ENCODE measurements at places on chromosomes 5 and 9.
A peak's percentile ranks its signal among the peaks of the same experiment; 100 is the strongest.

GRCh38 chr5:59709346-59709821 is 184.1 kb downstream of the PDE4D start:
- DNase-seq = no peak

DNA sequence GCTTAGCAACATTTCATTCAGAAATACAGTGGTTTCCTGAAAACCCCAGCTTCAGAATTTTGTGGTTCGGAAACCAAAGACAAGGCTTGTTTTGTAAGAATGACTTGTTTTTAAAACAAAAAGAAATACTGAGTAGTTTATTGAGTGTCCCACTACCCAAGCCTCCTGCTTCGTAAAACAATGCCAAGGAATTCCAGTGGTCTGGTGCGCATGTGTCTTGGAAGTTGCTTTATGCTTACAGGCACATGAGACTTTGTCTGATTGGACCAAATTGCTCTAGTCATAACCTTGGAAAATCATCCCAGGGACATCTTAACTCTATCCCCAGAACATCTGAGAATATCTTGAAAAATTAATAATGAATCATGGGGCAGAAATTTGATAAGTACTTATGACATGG is 77.1 kb upstream of the FST start:
- DNase-seq = no peak

- no peak for DNase-seq
Observed at GRCh38 chr5:14735944-14736343, 71.4 kb downstream of the OTULIN start.

DNA sequence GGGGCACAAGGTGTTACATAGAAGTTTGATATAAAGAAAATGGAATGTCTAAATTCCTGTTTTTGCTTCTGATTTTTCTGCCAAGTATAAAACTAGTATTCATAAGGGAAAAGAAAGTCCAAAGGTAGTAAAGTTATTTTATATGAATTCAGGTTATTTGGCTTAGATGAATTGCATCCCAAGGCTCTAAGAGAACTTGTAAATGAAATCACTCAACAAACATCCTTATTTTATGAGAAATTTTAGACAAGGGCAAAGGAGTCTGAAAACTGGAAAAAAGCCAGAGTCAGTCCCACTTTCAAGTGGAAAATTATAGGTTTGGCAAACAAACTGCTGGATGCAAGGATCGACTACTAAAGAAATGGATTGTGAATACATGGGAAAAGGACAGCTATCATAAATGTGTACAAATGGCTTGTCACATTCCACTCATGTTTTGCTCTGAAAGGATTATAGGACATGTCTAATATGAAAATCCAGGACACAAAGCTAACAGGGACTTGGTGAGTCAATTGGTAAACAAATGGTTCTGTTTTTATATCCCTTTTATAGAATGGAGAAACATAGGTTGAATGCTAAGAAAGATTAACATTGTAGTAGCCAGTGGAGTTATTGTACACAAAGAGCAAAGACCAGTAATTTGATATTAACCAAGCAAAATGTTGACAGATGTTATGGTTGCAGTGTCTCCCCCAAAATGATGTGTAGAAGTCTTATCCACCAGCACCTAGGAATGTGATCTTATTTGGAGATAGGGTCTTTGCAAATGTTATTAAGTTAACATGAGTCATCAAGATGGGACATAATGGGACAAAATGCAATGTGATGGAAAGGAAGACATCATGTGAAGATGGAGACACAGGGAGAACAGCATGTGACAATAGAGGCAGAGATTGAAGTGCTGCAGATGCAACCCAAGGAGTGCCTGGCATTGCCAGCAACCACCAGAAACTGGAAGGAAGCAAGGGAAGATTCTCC is 495.7 kb downstream of the TLE1 start:
- no peak for DNase-seq

- DNase-seq = no peak
Observed at GRCh38 chr9:22992780-22993179, 546.2 kb downstream of the DMRTA1 start.

GRCh38 chr9:127741831-127742434 is 6.8 kb upstream of the TOR2A start:
- DNase-seq = no peak

GRCh38 chr9:116497095-116497890 is 189.8 kb upstream of the TRIM32 start:
- DNase-seq = no peak

DNA sequence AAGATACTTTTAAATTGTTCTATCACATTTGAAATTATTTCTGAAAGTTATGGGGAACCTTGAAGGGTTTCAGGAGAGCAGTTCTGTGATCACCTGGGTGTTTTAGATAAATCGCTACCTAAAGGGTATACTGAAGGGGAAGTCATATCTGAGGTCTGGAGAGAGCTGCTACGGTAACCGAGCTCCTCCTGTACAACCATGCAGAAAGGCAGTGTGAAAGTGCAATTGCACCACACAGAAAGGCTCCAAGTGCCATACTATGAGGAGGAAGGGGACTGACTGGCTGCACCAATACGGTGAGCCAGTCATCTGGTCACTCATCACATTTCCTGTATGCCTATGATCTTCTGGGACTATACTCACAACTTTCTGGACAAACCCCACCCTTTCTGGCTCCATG is 241.4 kb upstream of the SLC24A2 start:
- DNase-seq = no peak

- no peak for DNase-seq
Observed at GRCh38 chr5:7871653-7872052, 2.7 kb downstream of the MTRR start.

GRCh38 chr9:3887221-3887653 is 361.4 kb upstream of the RFX3 start:
- DNase-seq = no peak

GRCh38 chr5:39843767-39844166 is 419.0 kb upstream of the DAB2 start:
- no peak for DNase-seq

DNA sequence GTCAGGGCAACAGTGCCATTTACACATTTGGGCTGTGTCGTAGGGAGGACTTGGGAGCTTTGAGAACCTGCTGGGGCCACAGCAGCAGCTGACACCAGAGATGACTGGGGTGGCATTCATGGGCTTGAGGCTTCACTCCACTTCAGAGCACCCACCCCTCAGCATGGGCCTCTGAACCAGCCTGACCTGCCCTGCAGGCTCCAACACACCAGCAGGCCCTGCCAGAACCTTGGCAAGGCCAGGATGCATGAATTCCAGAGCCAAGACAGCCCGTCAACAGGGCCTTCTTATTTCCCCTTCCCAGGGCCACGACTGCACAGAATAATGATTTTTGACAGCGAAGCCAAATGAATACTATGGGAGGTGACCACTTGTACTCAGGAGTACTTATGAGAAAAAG is 77.0 kb downstream of the SMIM23 start:
- no peak for DNase-seq

DNA sequence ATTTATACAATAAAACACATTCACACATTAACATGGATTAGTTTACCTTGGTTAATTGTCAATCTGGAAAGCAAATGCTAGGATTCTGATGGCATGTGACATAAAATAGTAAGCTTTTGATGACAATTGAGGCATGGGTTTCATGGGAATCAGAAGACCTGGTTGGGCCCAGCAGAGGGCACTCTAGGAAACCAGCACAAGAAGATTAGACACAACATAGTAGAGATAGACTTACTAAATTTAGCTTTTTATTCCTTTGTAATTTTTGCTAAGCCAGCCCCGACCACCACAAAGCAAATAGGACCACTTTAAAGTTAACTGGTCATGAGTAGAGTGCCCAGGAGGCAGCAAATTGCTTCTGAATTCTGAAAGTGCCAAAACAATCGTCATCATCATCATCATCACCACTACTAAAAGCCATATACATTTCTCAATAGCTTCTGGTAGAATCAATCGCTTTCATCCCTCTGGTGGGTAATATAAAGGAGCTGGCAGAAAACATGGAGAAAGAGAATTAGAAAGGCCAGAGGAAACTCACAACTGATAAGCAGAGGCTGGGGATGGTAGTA is 163.2 kb downstream of the ARRDC3 start:
- peak; percentile 51 for DNase-seq

DNA sequence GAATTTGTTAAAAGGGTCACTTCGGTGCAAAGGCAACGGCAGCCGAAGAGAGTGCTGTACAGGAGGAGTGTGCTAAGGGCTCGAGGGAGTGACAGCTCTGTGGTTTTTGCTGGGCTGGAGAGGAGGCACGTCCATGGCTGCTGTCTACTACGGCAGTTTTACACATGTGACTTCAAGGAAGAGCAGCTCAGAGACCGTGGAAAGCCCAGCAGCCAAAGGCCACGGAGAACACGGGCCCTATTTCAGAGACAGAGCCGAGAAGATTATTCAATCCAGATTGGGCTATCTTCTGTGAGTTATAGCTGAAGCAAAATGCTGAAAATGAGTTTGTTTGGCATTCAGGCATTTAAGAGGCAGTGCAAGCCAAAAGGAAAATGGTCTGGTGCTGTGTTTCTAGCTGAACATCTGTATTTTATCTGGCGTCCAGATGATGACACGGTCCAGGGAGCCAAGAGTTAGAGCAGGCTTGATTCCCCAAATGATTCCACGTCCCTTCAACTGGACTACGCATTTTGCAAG is 96.4 kb downstream of the RFK start:
- no peak for DNase-seq

DNA sequence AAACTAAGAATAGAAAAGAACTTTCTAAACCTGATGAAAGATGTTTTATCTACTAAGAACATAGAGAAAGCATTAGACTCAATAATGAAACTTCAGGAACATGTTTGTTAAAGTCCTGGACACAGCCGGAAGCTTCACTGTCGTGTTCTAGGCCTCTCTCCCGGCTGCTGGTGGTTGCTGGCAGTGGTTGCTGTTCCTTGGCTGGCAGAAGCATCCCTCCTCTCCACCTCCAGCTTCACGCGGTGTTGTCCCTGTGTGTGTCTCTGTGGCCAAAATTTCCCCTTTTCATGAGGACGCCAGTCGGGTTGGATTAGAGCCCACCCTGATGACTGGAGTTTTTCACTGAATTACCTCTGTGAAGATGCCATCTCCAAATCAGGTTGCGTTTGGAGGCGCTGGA is 6.5 kb upstream of the MED10 start:
- DNase-seq = no peak

- no peak for DNase-seq
Observed at GRCh38 chr5:108670591-108671289, 77.0 kb upstream of the FER start.

DNA sequence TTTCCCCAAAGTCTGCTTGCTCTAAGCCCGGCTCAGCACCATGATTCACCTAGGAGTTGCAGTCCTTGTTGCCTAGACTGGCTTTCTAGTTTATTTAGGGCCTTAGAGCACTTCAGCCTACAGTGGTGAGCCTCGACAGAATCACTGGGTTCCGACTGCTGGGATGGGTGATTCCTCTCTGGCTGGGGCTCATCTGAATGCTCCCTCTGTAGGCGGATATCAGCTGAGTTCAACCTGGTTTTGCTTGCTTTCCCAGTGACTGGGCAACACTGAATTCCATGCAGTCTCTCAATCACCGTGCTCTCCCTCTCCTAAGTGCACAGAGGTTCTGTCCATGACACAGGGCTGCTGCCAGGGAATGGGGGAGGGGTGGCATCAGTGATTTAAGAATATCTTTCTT is 54.1 kb downstream of the OSMR start:
- DNase-seq = no peak

DNA sequence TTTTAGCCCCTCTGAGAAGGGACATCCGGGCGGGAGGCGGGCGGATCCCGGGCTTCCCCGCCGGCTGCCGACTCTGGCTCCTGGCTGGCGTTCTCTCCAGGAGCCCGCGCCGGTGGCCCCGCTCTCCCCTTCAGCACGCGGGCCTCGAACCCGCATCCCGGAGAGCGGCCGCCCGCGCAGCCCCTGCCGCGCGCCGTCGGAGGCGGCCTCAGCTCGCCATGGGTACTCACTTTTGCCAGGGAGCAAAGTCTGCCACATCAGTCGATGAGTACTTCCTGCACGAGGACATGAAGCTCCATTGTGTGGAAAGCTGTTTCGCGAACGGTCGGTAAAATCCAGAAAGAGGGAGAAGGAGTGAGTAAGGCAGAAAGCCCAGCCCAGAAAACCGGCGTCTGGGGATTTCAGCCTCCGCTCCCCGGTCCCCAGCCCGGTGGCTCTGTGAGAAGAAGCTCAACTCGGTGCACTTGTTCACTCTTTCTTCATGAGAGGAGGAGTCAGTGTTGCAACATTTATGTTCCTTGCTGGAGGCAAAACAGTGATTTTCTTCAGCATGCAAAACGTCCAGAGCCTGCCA is at the start of gene PRLR:
Gene PRLR (minus strand): TSS at position 450 of the 574 bp plus-strand sequence. CDS start 140,867 bp downstream, outside the sequence.
- peak; percentile 7 for DNase-seq

DNA sequence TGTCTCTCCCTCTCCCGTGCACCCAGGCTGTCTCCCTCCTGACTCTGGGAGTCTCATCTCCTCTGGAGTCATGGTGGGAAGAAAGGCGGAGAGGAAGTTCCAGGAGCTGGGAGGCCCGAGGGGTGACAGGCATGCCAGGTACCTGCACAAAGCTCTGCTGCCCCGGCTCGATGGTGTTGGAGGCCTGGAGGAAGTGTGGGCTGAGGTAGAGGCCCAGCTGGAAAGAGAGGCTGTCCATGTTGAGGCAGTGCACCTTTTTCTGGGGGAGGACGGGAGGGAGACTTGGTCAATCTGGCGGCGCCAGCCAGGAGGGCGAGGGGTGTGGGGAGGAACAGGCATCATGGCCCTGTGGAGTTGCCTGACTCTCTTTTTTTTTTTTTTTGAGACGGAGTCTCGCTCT is 15.9 kb downstream of the FPGS start:
- no peak for DNase-seq

DNA sequence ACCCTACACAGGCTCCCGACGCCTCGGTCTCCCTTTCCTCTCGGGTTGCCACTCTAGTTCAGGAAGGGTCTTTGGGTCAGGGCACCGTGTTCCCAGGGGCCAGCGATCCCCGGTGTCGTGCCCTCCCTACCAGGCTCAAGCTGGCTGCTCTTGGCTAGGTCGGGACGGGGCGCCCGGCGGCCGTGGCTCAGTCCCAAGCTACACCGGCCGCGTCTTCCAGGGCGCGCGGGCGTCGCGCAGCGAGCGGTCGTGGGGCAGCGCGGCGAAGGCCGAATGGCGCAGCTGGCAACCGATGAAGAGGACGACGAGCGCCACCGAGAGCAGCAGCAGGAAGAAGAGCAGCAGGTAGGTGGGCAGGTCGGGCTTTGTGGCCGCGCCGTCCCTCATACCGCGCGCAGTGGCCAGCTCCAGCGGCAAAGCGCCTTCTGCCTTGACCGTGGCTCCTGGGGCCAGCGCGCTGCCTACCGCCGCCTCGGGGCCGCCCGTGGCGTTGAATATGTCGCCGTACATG is 892 bp downstream of the SMIM32 start:
- no peak for DNase-seq

GRCh38 chr5:39167141-39167971 is 52.0 kb downstream of the FYB1 start:
- DNase-seq = no peak

DNA sequence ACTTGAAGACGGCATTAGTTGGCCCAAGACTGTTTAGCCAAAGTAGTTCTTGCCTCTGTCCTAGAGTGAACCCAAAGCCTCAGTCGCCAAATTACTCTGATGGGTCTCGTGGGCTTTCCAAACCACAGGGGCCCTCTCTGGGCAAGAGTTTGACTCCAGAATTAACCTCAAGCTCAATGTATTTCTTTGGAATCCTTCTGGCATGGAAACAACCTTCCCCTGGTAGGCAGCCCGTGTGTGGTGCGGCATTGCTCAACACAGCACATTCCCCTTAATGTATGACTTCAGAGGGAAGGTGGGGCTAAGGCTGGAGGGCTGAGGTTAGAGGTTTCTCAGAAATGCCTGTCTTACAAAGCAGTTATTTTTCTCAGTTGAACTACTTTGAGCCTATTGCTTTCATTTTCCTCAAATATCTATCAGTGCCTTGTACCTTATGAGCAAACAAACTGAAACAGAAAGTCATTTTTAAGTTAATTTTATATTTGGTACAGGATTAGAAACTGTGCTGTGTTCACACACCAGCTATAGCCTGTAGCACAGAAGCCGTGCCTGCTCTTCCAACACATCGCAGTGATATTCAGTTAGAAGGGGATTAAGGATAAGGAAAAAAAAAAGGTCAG is 123.9 kb upstream of the HAPLN1 start:
- DNase-seq = peak; percentile 12

Measured in stimulated activated CD4-positive, alpha-beta T cell treated with anti-CD3 and anti-CD28 coated beads, Interleukin-15, amount 100 ng/mL, for 24 hours (primary cell).